ENCODE measurements at places on chromosomes 4 and X.
A peak's percentile ranks its signal among the peaks of the same experiment; 100 is the strongest.

DNA sequence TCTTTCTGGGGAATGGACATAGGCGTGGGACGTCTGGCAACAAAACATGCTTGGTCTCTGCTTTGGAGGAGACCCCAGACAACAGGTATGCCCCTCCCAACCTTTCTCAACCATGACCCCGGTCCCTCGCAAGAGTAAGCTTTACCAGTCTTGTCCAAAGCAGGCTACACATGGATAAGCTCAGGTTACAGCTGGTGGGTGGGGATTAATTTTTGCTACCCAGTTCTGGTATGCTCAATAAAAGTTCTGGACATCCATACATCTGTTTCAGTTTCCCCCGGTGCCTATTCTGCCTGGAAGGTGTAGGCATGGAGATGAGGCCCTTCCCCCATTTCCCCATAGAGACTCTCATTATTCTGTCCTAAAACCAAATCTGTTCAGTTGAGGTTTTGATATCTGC is 54.5 kb upstream of the NOCT start:
- peaks cover 5% of the 10 kb centered on the region for H3K27me3 ChIP-seq
- no peak overlapping the region for H3K4me3 ChIP-seq
- H3K36me3 ChIP-seq: no peaks in the 10 kb centered on the region
- no peak overlapping the region for H3K27ac ChIP-seq

DNA sequence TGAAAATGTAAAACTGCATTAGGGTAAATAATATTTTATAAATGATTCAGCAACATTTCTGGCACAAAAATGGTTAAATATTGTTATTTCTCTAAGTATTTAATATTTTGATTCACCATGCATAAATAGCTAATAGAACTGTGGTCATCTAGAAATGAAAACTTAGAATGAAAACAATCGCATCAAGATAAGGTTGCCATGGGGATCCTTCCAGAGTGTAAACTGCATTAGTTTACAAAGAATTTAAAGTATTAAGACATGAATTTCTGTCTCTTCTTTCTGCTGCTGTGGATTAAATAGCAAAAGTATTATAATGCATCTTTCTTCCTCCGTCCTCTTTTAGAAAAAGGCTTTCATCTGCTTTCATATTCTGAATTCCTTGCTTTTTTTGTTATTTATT is 1064.6 kb upstream of the SLIT2 start:
- no peaks in the 10 kb centered on the region for H3K27me3 ChIP-seq
- DNase-seq: no peak
- no peaks in the 10 kb centered on the region for H3K4me1 ChIP-seq
- H3K36me3 ChIP-seq: no peaks in the 10 kb centered on the region
- H3K27ac ChIP-seq: no peak overlapping the region

DNA sequence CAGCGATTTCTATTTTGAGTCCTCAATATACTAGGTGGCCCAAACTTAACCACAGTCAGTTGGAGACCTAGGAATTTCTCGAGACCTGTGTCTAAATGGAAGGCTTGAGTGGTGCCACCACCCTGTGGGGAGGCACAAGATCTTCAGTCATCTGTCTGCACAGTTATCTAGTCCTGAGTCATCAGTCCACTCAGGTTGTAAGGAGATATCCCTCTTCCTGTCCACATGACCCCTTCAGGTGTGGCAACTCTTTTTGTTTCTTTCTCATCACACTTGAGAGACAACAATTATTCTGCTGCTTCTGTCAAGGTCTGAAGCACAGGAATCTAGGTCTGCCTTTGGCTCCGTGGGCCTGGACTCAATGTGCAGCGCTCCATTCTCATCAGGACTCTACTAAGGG is 64.4 kb upstream of the IBSP start:
- H3K4me3 ChIP-seq: no peak overlapping the region
- H3K27me3 ChIP-seq: peaks cover 23% of the 10 kb centered on the region
- H3K36me3 ChIP-seq: no peaks in the 10 kb centered on the region
- no peaks in the 10 kb centered on the region for H3K4me1 ChIP-seq
- DNase-seq: no peak

DNA sequence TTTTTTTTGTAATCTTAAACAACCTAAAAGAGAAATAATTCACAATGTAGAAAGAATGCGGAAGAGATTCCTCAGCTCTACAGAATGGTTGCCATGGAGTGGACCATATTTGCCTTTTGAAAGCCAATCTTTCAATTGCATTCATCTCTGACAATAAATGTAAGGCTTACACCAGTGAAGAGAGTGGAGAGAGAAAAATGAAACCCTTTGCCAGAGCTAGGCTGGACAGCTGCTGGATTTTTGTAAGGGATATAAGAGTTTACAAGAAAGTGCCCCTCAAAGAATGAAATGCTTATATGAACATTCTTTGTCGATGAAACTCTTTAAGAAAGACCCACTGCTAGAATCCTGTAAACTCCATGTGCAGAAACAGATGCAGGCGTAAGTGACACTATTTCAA is 66.0 kb upstream of the FAT1 start:
- H3K27me3 ChIP-seq: peaks cover 1% of the 10 kb centered on the region
- H3K36me3 ChIP-seq: peaks cover 5% of the 10 kb centered on the region
- no peak overlapping the region for H3K27ac ChIP-seq
- DNase-seq: no peak

GRCh38 chr4:147034372-147034771 is 88.7 kb upstream of the TTC29 start:
- no peak for DNase-seq
- no peaks in the 10 kb centered on the region for H3K36me3 ChIP-seq
- no peaks in the 10 kb centered on the region for H3K4me1 ChIP-seq
- H3K4me3 ChIP-seq: no peak overlapping the region

- H3K4me1 ChIP-seq: no peaks in the 10 kb centered on the region
- H3K27me3 ChIP-seq: no peaks in the 10 kb centered on the region
- no peak for DNase-seq
- H3K27ac ChIP-seq: no peak overlapping the region
- H3K4me3 ChIP-seq: no peak overlapping the region
- peaks cover 6% of the 10 kb centered on the region for H3K36me3 ChIP-seq
Measured at GRCh38 chr4:117941611-117942010, 92.7 kb upstream of the NDST3 start.

DNA sequence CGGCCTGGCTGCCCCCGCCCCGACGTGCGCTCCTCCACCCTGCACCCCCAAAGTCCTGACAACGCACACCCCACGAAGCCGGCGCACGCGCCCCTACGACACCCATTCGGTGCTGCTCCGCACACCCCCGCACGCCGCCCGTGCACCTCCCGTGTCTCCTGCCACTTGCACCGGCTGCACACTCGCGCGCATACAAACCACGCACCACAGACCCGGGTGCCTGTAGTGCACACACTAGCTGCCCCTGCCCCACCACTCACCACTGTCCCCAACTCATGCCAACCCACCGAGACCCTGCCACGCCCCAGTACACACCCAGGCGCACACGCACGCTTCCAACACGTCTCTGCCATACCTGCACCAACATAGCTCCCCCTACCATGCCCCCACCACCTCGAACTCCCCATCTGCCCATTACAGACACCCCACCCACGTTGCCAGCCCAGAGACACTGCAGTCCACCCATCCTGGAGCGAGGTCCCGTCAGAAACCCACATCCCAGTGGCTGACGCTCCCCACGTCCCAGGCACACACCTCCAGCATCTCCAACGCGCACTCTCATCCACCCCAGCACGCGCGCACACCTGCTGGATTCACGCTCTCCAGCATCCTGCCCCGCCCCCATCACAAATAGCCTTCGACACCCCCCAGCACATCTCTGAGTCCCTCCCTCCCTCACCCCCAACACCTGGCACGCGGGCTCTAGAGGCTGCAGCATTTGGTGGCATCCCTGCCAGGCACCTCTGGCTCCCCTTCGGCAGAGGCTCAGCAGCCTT is 4.2 kb upstream of the DUSP9 start:
- peak overlapping the region; percentile 71 for H3K4me3 ChIP-seq
- peaks cover 22% of the 10 kb centered on the region for H3K27me3 ChIP-seq
- H3K27ac ChIP-seq: no peak overlapping the region
- H3K4me1 ChIP-seq: peaks cover 5% of the 10 kb centered on the region

DNA sequence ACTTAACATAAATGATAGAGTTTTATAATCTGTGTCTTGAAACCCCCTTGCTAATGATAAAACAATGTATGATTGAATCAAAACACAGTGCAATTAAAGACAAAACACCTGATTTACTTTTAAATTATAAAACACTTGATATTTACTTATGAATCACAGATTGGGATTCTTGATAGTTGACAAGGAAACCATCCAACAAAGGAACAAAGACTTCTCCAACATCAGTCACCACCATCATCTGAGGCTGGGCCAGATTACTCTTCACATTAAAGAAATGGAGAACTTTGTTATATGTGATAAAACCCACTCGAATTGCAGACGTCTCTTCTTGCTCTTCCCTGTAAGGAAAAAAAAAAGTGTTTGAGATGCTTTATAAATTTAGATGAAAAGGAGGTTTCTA is 67.4 kb downstream of the METTL14 start:
- H3K4me1 ChIP-seq: no peaks in the 10 kb centered on the region
- H3K27me3 ChIP-seq: no peaks in the 10 kb centered on the region
- DNase-seq: no peak

GRCh38 chrX:130577431-130577830 is 175.6 kb downstream of the RBMX2 start:
- no peak overlapping the region for H3K27ac ChIP-seq
- peaks cover 2% of the 10 kb centered on the region for H3K27me3 ChIP-seq
- no peaks in the 10 kb centered on the region for H3K36me3 ChIP-seq
- H3K4me1 ChIP-seq: no peaks in the 10 kb centered on the region

DNA sequence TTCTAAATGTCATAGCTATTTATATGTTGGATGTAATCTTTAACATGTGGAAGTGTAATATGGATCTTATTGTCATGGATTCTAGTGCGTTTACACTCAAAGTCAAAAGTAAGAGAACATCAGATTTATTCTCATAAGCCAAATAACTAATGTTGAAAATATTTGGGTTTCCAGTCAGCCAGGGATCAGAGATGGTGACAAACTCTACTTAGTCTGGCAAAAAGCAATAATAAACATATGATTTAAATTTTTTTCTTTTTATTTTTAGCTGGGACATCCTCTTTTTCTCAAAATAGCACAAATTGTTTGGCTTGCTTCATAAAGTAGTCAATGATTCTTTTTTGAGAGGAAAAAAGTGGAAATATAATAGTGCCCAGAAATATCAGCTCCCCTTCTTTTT is 392.3 kb downstream of the ARHGAP24 start:
- no peak for DNase-seq
- no peak overlapping the region for H3K4me3 ChIP-seq
- no peaks in the 10 kb centered on the region for H3K36me3 ChIP-seq

GRCh38 chr4:125849869-125850268 is 535.1 kb downstream of the FAT4 start:
- H3K4me1 ChIP-seq: no peaks in the 10 kb centered on the region
- H3K4me3 ChIP-seq: no peak overlapping the region
- H3K27me3 ChIP-seq: no peaks in the 10 kb centered on the region
- H3K36me3 ChIP-seq: no peaks in the 10 kb centered on the region
- no peak overlapping the region for H3K27ac ChIP-seq

GRCh38 chr4:118676128-118676527 is 9.1 kb upstream of the METTL14 start:
- H3K4me1 ChIP-seq: no peaks in the 10 kb centered on the region
- H3K27ac ChIP-seq: no peak overlapping the region
- H3K36me3 ChIP-seq: peaks cover 2% of the 10 kb centered on the region
- no peak overlapping the region for H3K4me3 ChIP-seq

GRCh38 chr4:1115528-1116293 is 2.3 kb upstream of the RNF212 start:
- no peaks in the 10 kb centered on the region for H3K4me1 ChIP-seq
- no peak for DNase-seq
- no peaks in the 10 kb centered on the region for H3K36me3 ChIP-seq
- no peak overlapping the region for H3K27ac ChIP-seq

DNA sequence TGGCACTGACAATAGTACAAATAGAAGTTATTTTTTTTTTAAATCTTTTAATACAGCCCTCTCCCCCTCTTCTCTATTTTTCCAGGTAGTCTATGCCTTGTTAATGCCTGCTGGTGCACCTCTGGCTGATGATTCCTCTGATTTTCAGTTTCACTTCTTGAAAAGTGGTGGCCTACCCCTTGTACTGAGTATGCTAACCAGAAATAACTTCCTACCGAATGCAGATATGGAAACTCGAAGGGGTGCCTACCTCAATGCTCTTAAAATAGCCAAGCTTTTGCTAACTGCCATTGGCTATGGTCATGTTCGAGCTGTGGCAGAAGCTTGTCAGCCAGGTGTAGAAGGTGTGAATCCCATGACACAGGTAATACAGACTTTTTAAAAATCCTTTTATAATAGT is 99.1 kb downstream of the USP9X start:
- DNase-seq: no peak
- peaks cover 6% of the 10 kb centered on the region for H3K36me3 ChIP-seq
- H3K4me1 ChIP-seq: peaks cover 22% of the 10 kb centered on the region
- H3K27me3 ChIP-seq: no peaks in the 10 kb centered on the region

DNA sequence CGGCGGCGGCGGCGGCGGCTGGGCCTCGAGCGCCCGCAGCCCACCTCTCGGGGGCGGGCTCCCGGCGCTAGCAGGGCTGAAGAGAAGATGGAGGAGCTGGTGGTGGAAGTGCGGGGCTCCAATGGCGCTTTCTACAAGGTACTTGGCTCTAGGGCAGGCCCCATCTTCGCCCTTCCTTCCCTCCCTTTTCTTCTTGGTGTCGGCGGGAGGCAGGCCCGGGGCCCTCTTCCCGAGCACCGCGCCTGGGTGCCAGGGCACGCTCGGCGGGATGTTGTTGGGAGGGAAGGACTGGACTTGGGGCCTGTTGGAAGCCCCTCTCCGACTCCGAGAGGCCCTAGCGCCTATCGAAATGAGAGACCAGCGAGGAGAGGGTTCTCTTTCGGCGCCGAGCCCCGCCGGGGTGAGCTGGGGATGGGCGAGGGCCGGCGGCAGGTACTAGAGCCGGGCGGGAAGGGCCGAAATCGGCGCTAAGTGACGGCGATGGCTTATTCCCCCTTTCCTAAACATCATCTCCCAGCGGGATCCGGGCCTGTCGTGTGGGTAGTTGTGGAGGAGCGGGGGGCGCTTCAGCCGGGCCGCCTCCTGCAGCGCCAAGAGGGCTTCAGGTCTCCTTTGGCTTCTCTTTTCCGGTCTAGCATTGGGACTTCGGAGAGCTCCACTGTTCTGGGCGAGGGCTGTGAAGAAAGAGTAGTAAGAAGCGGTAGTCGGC is 528 bp downstream of the FMR1 start:
- H3K27me3 ChIP-seq: no peaks in the 10 kb centered on the region
- peaks cover 40% of the 10 kb centered on the region for H3K4me1 ChIP-seq
- no peaks in the 10 kb centered on the region for H3K36me3 ChIP-seq
- peak overlapping the region; percentile 91 for H3K27ac ChIP-seq

DNA sequence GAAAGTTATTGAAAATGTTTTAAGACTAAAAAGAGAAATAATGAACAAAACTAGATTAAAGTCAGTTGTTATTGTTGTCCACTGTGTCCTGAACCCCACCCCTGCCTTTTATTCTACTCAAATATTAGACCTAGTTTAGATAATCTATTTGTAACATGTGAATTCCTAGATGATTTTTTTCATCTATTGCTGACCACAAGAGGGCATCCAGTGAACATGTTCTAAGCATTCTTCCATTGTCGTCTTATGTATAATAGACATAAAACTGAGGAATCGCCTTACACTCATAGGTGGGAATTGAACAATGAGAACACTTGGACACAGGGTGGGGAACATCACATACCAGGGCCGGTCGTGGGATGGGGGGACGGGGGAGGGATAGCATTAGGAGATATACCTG is 36.4 kb upstream of the HPRT1 start:
- no peaks in the 10 kb centered on the region for H3K27me3 ChIP-seq
- no peak for DNase-seq
- no peak overlapping the region for H3K27ac ChIP-seq
- H3K36me3 ChIP-seq: peaks cover 55% of the 10 kb centered on the region
- no peaks in the 10 kb centered on the region for H3K4me1 ChIP-seq

- DNase-seq: no peak
- H3K36me3 ChIP-seq: no peaks in the 10 kb centered on the region
Measured at GRCh38 chrX:53047228-53047627, 1.4 kb upstream of the GPR173 start.

All from naive thymus-derived CD8-positive, alpha-beta T cell (primary cell).